ENCODE measurements at places on chromosomes 4 and X. TPM values are rescaled to one million over a fixed set of nuclear protein-coding genes. Genes with fewer than 3 reads are reported as not detected.

The RPL34 gene
- total RNA-seq: 831 TPM

The PAPSS1 gene
- 23.8 TPM for total RNA-seq

The ARL9 gene
- total RNA-seq: 0.15 TPM

The ETDB gene
- not detected for total RNA-seq

The PNPLA4 gene
- total RNA-seq: 31.0 TPM

The AREG gene
- total RNA-seq: 42.3 TPM

The RBM46 gene
- not detected for total RNA-seq

The XG gene
- 0.11 TPM for total RNA-seq

The GK gene
- total RNA-seq: 58.9 TPM

The PRSS12 gene
- 27.7 TPM for total RNA-seq

The NPY1R gene
- 6.6 TPM for total RNA-seq

The TRIM2 gene
- total RNA-seq: 123 TPM

DNA sequence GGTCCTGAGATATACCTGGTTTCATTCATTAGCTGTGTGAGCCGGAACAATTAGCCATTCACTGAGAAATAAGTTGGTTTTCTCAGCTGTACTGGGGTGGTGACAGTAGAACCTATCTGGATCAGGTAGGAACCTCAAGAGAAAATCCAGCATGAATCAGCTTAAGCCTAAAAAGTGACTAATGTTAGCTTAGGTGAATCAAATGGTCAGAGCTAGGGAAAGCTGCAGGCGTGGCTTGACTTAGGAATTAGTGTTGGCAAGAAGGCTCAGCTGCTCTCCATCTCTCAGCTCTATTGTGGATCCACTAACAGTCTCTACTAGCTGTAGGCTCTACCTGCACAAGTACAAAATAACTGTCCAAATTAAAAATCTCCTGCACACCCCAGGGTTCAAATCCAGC, 1025.5 kb downstream of the RAB28 start:
- no peak for DNase-seq

- no peak for DNase-seq
These were observed 167.9 kb downstream of the MAML3 start for GRCh38 chr4:139986106-139986505.

GRCh38 chrX:154371789-154372300, 2.6 kb downstream of the FLNA start:
- DNase-seq: no peak

- DNase-seq: no peak
These were observed 89.8 kb downstream of the PDGFRA start for GRCh38 chr4:54318904-54319303.

GRCh38 chrX:140967036-140967435, 35.4 kb upstream of the SPANXB1 start:
- no peak for DNase-seq

- no peak for DNase-seq
These were observed 80.0 kb upstream of the MAB21L2 start for GRCh38 chr4:150501983-150502382.

GRCh38 chr4:106690487-106690886, 321.9 kb upstream of the GIMD1 start:
- DNase-seq: no peak

DNA sequence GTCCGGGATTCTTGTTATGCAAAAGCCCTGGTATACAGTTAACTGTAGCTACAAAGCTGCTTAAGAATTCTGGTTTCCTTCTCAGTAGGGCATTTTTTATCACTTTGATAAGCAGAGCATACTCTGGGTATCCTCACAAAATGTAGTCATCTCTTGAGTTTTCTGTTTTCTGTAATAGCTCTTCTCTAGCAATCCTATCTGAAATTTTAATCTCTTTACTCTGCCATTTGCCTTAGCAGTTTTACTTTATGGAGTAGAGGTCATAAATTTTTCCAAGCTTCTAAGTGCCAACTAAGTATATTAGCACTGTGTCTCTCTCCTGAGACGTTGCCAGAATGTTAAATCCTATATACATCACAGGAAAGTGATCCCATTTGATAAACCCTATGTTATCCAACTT, 28.0 kb upstream of the BANK1 start:
- DNase-seq: no peak

- no peak for DNase-seq
These were observed 96.1 kb upstream of the MBNL3 start for GRCh38 chrX:132584936-132585335.

DNA sequence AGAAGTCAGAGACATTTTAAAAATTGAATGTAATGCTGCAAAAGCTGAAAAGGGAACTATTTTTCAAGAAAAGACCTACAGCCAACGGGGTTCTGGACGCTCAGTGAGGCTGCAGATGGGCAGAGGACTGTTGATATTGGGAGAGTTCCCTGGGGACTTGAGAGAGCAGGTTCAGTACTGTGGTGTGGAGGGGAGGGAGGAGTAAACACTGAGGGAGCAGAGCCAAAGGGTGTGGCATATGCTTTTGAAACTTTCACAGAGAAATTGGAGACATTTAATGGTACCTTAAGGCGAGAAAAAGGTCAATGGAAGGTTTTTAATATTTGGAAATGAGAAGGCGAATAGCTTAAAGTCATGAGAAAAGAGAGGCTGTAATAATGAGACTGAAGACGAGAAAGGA, 62.2 kb upstream of the GPM6A start:
- DNase-seq: no peak

DNA sequence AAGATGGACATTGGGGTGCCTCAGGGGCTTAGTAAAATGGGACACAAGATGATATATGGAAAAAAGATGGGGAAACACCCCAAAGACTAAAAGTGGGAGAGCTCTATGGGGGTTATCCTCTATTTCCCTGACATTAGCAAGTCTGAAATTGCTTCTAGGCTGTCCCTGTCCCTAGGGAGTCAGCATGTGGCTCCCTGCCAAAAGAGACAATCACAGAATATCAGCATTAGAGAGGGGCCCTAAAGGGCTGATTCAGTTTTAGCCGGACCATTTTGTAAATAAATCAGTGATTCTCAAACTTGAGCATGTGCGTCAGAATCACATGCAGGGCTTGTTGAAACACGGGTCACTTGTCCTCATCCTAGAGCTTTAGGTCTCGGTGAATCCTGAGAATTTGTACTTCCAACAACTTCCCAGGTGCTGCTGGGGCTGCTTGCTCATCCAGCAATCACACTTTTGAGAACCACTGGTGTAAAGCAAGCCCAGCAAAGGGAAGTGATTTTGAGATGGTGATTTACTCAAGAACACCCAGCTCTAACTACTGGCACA, 165.3 kb upstream of the DGKK start:
- DNase-seq: no peak

GRCh38 chrX:71927040-71927439, 16.4 kb downstream of the NHSL2 start:
- no peak for DNase-seq

DNA sequence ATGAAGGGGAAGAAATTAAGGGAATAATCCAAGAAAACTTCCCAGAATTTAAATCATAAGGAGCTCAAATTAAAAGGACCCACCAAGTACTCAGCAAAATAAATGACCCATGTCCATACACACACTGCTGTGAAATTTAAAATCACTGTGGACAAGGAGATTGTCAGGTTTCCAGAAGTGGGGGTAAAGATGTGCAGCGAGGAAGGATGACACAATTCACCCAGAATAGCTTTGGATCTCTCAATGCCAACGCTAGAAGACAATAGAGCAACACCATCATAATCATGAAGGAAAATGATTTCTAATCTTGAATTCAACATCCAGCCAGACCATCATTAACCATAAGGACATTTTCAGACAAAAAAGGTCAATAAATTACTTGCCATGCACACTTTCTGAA, 65.7 kb downstream of the CASK start:
- DNase-seq: no peak

DNA sequence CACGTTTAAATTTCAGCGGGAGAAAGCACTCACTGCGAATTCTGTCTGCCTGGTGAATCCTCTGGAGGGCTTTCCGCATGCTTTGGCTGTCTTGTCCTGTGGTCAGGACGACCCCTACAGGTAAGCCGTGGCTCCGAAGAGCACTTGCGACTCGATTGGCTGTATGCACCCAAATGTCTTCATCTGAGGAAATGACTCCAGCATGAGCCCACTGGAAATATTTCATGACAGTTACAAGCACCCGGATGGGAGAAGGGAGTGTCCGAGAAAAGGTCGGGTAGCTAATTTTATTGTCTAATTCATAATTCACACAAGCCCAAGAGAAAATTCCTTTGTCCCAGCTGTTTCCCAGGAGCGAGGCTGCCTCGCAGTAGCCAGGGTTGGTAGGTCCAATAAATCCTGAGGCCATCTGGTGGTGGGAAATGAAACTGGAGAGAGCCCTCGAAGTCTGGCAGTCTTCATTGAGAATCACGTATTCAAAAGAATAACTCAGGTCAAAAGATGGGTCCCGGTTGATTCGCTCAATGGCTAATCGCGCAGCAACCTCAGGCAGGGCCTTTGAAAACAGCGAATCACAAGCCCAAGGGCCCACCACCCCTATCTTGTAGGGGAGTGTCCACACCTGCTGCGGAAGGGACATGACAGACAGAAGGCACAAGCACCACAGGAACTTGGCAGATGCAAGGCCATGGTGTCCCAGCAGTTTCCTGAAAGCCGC, 6.6 kb downstream of the GUCY2F start:
- DNase-seq: peak; percentile 14

GRCh38 chrX:118423558-118423957, 72.1 kb upstream of the DOCK11 start:
- no peak for DNase-seq

DNA sequence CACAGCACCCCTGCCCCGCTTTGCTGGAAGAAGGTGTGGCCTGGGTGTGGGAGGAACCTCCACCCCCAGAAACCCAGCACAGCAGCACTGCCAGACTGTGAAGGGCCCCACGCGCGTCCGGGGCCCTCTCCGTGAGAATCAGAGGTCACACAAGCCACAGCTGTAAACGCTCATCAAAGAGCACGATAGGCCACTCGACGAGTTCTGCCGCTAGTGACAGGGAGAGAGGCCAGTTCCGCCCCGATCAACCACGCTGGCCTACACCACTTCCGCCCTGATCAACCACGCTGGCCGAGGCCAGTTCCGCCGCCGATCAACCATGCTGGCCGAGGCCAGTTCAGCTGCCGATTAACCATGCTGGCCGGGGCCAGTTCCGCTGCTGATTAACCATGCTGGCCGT, 25.9 kb upstream of the ADRA2C start:
- no peak for DNase-seq

DNA sequence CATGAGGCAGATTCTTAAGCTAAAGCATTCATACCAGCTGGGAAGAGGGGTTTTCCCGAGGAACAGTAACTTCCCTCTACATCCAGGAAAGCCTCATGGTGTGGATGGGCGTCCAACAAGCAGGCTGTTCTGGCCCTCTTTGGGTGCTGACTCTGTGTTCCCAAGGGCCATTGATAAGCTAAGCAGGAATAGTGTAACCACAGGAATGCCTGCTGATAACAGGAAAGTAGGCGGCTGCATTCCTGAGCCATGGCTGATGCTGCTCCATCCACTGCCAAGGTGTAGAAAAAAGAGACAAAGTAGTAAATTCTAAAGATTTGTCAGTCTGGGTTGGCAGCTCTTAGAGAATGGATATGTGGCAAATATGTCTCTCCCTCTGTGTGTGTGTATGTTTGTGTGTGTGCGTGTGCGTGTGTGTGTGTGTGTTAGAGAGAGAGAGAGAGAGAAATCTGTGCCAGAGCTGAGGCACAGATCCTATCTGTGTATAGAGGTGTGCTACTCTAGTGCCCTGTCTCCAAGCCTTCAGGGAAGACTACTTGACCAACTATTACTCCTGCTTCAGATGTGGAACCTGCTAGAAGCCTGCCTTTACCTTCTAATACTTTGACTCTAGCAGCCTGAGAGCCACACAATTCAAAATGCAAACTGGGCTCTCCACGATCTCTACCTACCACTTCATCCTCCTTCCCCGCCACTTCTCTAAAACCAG, 353.1 kb upstream of the NR3C2 start:
- no peak for DNase-seq

- DNase-seq: no peak
These were observed 1.5 kb downstream of the GRID2 start for GRCh38 chr4:92305148-92305877.

GRCh38 chr4:41319553-41319952, 62.8 kb downstream of the UCHL1 start:
- DNase-seq: no peak

DNA sequence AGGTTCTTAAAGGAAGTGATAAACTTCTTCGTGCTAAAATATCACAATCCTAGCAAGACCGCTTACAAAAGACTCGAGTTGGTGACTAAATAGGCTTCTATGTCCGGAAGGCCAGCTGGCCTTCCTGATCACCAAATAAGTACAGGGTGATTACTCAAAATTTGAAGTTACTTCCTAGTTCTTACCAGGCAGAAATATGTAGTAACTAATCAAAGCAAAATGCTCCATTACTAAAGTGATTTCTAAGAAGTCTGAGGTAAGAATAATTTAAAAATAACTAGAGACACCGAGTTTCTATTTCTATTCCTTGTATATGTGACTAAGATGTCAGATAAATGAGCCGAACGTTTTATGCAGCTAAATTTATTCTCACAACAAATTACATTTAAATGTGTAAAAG, 62.2 kb downstream of the NSUN7 start:
- no peak for DNase-seq

DNA sequence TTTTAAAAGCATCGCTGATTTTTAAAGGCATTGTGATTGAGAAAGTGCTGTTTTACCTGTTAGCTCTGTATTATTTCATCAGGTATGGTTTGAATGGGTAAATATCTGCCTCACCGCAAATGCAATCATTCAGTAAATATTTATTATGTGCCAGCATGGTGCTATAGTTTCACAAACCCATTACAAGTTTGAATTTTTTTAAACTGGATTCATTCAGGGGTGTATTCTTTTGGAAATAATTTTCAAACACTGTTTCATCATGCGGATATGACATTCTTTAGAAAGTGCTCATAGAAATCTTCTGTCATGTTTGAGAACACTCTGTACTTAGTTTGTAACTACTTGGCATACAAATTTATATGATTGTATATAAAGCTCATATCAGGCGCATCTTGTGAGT, 37.2 kb downstream of the LIMCH1 start:
- DNase-seq: no peak

- no peak for DNase-seq
These were observed 39.3 kb downstream of the GRIA3 start for GRCh38 chrX:123223409-123223808.

DNA sequence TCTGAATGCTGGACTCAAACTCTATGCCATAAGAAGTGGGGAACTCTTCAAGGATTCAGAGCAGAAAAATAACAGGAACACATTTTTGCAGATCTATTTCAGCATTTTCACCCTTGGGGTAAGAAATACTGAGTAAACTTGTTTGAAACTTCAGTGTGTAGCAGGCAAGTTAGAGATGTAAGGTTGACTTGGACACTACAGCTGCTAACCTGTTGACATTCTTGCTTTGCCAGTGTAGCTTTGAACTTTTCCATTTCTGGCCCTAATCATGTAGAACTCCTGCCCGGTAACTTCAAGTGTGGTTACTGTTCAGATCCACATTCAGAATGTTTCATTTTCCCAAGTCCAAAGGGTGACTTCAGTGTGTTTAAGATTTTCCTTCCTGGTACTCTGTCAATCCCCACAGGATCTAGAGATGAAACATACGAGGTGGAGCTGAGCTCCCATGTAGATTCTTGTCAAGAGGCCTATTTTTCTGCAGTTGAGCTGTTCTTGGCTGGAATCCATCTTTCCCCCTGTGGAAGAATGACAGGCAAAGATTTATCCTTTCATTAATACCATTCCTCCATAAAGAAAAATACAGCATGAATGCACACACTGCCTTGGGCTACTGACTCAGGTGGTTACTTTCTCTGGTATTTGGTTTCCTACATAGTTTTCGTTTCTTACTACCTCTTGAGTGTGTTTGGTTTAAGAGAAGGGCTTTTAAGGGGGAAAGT, 34.1 kb downstream of the FHDC1 start:
- no peak for DNase-seq

Measured in left colon (tissue), 2 donors.